ENCODE measurements at places on chromosomes 12 and 14.

DNA sequence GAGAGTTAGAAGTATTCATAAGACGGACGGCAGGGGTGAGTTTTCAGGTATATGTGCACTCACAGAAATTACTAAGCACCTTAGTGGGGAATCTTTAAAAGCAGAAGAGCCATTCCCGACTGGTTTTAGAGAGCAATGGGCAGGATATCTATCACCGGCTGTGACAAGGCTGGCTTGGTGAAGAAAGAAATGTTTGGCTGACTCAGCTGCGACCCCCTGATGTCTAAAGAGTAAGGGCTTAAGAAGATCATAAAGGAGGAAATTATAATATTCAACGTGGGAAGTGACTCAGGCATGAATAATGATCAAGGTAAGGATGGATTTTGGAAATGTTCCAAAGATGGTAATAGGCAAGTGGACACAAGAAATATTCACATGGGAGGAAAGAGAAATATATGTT, 407.6 kb downstream of the TMEM132D start:
- DNase-seq = no peak

GRCh38 chr14:23564181-23564812, 3.3 kb downstream of the AP1G2 start:
- no peak for DNase-seq

GRCh38 chr12:108302403-108303311, 36.5 kb downstream of the CMKLR1 start:
- peak; percentile 28 for DNase-seq

DNA sequence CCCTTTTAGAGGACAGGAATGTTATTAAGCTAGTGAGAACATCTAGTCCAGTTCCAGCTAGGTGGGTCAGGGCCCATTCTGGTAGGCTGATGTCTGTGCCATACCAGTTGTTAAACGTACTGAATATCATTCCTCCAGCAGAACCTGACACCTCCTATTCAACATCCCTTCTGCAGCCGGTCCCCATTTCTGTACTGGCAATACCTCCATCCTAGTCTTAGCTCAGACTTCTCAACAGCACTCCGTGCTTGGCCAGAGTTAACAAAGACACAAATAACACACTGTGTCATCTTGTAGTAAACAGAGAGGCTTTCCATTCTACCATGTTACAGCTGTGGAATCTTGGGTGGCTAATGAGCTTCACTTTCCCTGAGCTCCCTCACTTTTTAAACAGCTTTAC, 94.3 kb upstream of the PDE3A start:
- no peak for DNase-seq

- DNase-seq = no peak
Measured at GRCh38 chr12:52235001-52235764, 2.1 kb downstream of the KRT7 start.

- DNase-seq = no peak
Measured at GRCh38 chr12:110849748-110850403, 3.1 kb downstream of the CCDC63 start.

DNA sequence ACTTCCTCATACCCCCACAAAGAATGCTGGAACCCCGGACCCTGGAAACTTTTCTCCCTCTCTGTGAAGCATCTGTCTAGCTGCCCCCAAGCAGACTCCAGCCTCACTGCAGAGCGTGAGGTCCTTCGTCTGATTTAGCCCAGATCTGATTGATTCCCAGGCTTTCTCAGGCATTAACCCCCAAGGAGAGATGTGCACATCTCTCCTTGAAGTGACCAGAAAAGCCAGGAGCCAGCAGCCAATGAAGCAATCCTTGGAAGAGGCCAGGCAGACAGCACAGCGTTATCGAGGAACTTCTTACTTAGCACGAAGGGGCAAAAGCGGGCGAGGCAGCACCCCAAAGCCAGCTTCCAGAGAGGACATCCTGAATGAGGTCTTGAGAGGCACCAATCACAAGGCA, 100.7 kb downstream of the ZFP36L1 start:
- DNase-seq = peak; percentile 20

DNA sequence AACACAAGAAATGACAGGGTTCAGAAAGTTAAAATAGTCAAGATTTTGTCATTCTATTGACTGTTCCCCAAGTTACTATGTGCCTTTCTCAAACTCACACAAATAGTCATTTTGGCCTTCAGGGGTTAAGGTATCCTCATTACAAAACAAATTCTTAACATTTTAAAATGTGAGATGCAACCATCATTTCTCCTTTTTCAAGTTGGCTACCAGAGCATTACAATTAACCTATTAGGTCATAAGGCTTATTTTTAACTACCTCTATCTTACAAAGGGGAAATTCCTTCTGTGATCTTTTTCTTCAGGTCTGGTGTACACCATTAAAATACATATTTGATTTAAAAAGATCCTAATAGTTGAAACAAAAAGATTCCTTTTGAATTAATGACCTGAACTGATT, 61.2 kb downstream of the SLC38A1 start:
- no peak for DNase-seq

DNA sequence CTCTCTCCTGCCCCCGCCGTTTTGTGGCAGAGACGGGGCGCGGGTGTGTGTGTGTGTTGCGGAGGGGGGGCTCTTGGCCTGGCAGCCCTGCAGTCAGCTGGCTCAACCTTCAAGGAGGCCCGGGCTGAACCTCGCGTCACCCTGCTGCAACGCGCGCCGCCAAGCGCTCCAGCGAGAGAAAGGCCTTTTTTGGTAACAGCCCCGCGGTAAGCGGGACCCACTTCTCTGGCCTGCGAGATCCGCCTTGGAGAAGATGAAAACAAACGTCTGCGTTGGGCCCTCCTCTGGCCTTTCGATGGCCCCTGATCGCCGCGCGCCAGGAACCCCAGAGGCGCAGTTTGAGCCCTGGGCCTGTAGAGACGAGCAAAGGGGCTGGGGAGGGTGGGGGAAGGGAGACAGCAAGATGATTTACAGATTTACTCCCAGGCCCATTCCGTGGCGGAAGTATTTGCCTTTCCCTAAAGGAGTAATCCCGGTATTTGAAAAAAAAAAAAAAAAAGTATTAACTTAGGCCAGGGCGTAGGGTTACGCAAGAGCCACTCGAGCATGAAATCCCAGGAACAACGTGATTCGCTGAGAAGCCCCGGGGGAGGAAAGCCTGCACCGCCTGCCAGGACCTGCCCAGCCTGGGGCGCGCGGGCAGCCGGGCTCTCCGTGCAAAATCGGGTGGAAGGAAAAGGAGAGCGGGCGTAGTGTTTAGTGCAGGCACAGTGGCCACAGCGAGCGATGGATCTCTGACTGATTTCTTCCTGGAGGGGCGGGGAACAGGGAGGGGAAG, 4.5 kb upstream of the IRF2BPL start:
- peak; percentile 92 for DNase-seq

DNA sequence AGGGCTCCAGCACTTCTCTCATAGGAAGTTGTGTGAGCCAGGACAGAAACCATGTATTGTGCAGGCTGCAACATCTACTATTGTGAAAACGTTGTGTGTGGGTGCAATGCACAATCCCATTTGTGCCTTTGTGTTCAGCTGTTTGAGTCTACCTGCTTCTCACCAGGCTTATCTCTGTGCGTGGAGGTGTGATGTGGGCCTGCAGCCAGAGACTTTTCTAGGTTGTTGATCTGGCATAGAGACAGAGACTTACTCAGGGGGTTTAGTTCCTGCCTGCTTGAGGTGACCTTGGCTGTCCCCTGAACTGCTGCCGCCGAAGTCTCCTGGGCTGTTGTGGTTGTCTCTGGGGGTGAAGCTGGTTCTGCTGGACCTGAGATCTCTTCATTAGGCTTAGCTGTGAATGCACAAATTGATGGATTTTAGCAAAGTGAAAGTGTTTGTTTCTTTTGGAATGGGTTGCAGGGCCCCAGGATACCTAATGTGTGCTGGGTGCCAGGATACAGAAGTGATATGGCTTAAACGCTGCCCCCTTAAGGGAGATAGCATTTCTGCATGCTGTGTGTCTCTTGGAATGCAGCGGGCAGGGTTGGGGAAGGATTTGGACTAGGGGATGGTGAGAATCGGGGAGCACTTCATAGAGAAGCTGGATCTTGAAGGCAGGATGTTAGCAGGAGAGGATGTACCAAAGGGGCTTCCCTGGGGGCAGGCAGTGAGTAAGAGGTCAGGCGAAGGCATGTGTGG, 2.5 kb downstream of the LACRT start:
- no peak for DNase-seq

DNA sequence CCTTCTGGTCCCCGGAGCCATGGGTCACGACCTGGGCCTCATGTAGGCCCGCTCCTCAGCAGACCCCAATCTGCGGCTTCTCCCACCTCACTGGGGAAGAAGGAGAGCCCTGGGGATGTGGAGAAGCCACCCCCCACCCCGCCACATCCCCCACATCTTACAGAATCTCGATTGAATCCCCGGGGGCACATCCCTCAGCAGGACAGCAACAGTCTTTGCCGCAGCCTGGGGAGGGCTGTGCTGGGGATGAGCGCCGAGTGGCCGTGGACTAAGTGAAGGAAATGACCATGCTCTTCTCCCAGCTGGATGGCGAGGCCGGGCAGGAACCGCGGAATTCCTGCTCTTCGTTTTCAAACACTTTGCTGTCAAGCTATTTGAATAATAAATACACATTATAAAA, 169.0 kb upstream of the RTL1 start:
- DNase-seq = no peak

GRCh38 chr14:22471545-22472121, 117.4 kb downstream of the DAD1 start:
- DNase-seq = no peak

DNA sequence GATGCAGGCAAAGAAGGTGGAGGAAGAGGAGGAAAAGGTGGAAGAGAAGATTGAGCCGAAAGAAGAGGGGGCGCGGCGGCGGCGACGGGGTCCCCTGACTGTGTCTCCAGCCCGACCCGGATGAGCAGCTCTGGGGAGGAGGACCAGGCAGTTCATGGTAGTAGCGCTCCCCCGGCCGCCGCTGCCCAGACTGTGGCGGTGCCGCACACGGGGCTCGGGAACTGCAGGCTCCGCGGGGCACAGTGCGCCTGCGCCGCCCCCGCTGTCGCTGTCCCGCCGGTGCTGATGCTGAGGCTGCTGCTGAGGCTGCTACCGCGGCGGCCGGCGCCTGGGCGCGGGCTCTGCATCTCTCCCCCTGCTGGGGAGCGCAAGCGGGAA, at the start of gene KCNH5:
Gene KCNH5, minus strand, starts transcription at position 225 of the 378 bp plus-strand sequence. CDS start 272 bp downstream, outside the sequence.
- no peak for DNase-seq

- no peak for DNase-seq
Measured at GRCh38 chr12:69046363-69046762, 113.4 kb upstream of the CPM start.

DNA sequence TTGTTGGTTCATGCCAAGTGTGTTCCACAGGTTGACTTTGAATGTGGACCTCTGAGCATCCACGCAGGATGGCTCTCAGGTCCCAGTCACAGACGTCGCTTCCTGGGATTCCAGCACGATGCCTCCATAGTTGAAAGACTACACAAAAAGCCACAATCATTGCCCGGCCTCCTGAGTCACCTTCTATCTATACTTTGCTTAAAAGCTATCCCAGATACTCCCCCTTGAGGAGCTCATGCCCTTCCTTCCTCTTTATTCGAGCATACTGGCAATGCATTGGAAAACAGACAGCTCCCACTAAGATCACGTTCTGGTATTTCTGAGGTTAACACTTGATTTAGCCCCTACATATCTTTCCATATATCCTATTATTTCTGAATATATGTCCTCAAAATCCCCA, 40.1 kb downstream of the ZNF664 start:
- no peak for DNase-seq

- DNase-seq = no peak
Measured at GRCh38 chr12:49703647-49704137, 3.5 kb downstream of the FMNL3 start.
